Activated CD8-positive, alpha-beta memory T cell treated with anti-CD3 and anti-CD28 coated beads, Interleukin-2, amount 10 ng/mL, durations not matched to agents 7 days and 5 days (primary cell): ENCODE measurements at places on chromosomes 7 and 10.

- peak; percentile 50 for DNase-seq
These were observed 36.8 kb downstream of the CCM2 start for GRCh38 chr7:45036796-45037195.

DNA sequence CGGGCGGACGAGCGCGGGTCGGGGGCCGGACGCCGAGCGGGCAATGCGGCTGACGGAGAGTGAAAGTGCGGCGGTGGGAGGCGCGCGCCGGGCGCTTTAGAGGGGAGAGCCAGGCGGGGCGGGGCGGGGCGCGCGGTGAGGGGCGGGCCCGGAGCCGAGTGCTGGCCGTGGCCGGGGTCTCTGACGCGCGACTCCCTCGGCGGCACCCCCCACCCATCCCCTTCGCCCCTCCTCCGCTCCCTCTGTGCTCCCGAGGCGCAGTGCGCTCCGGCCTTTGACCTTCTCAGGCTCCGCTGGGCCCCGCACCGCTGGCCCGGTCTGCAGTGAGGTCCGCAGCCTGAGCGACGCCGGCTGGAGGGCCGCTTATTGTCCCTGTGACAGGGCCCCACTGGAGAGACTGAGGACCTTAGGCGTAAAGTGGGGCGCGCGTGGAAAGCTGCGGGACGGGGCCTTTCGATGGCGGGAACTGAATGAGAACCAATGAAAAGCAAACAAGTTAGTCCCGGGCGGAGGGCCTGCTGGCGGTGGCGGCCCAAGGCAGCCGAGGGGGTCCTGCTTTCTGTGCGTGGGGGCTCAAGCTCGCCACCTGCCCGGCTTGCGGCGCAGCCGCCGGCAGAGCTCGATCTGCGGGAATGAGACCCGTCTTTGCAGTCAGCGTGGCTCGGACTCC lies at the start of gene CXCL12:
Gene CXCL12, minus strand, starts transcription at position 72 of the 670 bp plus-strand sequence. CDS start 92 bp downstream, outside the sequence.
- DNase-seq, result peak; percentile 28

GRCh38 chr7:19369182-19369581 lies 224.0 kb upstream of the FERD3L start:
- no peak for DNase-seq

DNA sequence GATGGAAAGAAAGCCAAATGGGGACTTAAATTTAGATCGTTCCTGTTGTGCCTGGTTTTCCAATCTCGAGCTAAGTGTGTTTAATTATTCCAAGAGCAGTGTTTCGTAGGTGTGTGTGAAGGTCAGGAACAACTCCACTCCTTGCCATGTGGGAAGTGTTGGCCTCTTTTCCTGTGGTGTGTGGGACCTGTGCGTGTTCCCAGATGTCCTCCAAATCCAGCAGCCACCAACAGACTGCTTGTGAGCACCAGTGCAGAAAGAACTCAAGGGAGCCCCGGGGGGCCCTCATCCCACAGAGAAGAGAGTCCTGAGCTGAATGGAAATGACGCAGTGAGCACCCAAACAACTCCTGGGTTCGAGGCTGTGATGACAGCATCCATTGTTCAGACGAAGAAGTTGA lies 227.7 kb downstream of the TMEM178B start:
- no peak for DNase-seq

DNA sequence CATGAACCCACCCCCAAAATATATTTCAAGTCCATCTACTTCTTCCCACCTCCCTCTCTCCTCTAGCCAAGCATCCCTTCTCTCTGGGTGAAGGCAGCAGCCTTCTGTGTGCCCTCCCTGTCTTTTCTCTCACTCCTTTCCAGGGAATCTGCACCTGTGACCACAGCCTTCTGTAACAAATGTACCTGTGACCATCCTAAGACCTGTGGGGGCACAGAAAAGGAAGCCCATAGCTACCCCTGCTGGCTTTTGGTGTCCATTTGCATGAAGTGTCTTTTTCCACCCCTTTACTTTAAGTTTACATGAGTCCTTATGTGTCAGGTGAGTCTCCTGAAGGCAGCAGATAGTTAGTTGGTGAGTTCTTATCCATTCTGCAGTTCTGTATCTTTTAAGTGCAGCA lies 2.0 kb upstream of the TBXAS1 start:
- no peak for DNase-seq

- DNase-seq, result peak; percentile 62
These were observed 11.1 kb upstream of the CRTAC1 start for GRCh38 chr10:98041352-98042043.

DNA sequence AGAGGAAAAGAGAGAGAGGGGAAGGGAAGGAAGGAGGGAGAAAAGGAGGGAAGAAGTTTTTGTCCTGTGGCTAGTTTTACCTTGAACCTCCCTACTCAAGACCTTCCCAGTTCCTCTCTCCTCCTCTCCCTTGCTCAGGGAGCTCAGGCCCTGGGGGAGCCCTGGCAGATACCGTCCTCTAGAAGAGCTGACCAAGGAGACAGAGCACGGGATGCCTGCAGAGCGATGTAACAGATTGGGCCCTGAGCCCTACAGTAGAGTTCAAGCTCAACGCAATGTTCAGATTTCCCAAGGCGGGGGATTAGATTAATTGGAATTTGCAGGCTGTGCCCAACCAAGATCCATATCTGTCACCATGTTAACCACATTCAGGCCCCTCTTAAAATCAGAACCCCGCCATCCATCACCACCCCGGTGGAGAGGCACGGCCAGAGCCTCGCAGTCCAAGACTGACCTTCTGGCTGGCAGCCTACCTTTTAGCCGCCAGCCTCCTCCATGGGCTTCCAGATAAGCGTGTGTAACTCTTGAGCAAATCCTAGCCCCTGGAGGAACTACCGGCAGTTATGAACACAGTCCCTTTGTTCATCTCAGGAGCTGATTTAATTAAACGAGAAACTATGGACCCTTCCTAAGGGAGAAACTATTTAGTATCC lies 70.6 kb downstream of the KCNMA1 start:
- DNase-seq, result no peak

DNA sequence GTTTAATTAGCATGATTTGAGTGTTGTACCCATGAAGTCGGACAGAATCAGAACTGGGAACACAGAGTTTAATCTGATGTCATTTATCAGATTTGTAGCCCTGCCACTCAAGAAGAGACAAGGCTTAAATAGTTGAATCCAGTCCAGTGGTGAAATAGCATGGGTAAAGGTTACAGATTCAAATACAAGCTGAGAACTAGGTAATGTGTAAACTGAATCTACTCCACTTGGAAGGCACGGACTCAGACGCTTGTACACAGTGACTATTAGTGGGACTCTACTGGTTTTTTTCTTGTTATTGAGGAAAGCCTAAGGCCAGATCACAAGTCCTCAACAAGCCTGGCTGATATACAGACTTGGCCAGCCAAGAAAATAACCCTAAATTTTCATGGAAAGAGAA lies 142.9 kb downstream of the CTTNBP2 start:
- DNase-seq, result no peak

- DNase-seq, result no peak
These were observed 172.8 kb downstream of the TRIL start for GRCh38 chr7:28785041-28785995.

- no peak for DNase-seq
These were observed 27.0 kb downstream of the JMJD1C start for GRCh38 chr10:63438506-63439498.

GRCh38 chr10:129896136-129896859 lies 67.8 kb downstream of the EBF3 start:
- DNase-seq, result no peak

DNA sequence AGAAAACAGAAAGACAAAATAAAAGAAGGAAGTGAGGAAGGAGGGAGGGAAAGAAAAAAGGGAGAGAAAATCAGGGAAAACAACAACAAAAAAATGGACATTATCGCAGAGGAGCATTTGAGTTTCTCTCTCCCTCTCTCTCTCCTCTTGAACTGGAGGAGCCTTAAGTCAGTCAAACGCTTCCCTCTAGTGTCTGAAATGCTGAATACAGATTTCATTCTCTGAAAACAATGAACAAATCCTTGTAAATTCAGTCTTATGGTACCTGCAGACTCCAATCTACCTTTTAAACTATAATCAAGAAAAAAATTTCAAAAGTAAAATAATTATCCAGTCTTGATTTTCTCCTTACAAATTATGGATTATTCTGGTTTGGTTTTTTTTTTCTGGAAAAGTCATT lies 89.2 kb upstream of the PFKP start:
- DNase-seq, result no peak

DNA sequence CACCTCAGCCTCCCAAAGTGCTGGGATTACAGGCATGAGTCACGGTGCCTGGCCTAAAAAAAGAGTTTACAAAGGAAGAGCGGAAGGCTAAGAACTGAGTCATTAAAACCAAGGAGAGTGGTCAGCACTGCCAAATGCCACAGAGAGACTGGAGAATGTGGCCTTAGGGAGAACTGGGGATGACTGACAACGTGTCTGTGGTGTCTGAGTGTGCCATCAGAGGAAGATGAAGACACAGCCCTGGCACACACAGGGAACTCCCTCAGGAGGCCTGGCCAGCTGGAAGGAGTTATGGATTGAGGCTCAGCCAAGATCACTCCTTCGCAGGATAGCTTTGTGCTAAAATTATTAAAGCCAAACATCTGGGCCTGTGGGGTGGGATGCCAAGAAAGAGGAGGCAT lies 3.9 kb upstream of the INA start:
- DNase-seq, result no peak

GRCh38 chr10:83943920-83944319 lies 195.4 kb upstream of the GHITM start:
- DNase-seq, result no peak

DNA sequence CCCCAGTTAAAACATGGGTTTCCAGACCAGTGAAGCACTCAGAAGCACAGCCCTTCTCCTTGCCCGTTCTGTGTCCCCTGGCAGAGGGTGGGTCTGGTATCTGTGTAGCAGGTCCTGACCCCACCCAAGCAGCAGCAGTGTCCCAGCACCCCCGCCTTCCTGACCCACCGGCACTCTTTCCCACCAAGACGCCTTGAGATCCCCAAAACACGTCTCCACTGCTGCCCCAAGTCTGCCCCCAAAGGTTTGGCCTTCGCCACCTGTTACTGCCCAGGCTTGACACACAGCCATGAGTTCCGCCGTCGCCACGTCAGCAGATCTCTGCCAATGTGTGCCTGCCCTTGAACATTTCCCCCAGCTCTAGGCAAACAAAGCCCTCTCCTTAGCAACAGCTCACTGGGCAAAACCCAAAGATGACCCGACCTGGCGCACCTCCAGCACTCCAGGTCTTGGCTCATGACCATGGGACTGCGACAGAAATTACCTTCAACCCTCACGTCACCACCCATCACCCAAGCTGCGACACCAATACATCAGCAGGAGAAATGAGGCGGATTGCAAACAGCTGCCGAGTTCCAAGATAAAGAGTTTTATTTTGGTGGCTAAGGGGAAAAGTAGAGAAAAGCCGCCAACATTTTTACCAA lies 75.6 kb downstream of the CTBP2 start:
- no peak for DNase-seq

GRCh38 chr7:4185721-4186512 lies 496.2 kb upstream of the FOXK1 start:
- DNase-seq, result no peak

DNA sequence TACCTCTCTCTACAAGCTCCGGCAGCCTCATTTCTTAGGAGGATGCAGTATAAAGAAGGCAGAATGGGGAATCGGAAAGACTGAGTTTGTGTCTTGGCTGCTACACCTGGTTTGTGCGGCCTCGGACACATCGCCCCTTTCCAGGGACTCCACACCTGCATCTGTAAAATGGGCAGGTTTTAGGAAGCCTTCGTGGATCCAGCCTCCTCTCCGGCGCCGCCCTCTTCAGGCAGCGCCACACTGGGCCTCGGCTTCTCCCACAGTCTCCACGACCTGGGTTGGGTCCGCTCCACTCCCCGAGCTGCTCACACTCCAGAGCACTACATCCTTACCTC lies 341 bp downstream of the GOT1 start:
- no peak for DNase-seq

DNA sequence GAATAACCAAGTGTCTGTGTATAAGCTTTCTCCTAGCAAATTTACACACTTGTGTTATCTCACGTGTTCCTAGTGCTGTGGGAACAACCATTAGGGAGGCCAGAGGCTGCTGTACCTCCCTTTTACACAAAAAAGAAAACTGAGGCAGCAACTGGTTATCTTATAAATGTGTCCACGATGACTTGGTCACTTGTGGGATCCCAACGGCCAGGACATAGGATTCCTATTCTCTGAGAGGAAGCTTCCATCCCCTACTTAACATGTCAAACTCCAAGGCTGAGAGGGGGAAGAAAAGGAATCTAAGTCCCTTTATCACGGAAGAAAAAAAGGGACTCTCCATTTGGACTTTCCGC lies 484 bp downstream of the ZNF438 start:
- DNase-seq, result no peak

DNA sequence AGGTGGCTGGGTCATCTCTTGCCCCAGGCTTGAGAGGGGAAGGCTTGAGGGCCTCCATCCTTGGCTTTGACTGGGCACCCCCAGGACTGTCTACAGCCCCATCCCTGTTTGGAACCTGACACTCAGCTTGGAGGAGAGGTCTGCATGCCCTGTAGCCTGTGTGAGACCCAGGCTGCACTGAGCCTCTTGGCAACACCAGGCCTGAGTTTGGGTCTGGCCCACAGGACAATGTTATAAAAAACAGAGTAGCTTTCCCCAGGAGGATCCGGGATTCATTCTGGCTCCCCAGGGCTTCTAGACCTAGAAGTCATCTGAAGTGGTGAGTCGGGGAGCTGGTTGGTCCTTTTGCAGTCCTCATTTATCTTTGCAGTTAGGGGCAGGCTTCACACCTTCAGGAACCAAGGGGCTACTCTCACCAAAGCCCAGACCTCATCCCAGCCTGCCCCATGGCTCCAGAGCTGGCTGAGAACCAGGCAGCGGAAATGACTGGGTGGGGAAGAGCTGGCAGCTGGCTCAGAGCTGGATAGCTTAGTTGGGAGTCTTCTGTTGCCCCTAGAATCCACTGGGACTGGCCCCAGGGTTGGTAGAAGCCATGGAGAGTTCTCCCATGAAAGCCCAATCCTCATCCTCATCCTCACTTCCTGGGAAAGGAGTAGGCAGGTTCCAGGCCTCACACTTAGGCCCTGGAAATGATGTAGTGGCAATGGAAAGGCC lies 68.8 kb downstream of the ADCYAP1R1 start:
- DNase-seq, result peak; percentile 15

- peak; percentile 46 for DNase-seq
These were observed 93.7 kb downstream of the EPC1 start for GRCh38 chr10:32253276-32253675.

- no peak for DNase-seq
These were observed 119.0 kb upstream of the NPSR1 start for GRCh38 chr7:34539003-34539402.

GRCh38 chr10:12344375-12345110 lies 4.8 kb upstream of the CAMK1D start:
- DNase-seq, result no peak

- no peak for DNase-seq
These were observed 4.5 kb upstream of the AEBP1 start for GRCh38 chr7:44099669-44100068.
